ENCODE measurements at places on chromosomes 7 and 10.
A peak's percentile ranks its signal among the peaks of the same experiment; 100 is the strongest.

- no peak for DNase-seq
Observed at GRCh38 chr10:103780242-103781149, 74.9 kb downstream of the SH3PXD2A start.

GRCh38 chr7:92517631-92518030 is 10.7 kb downstream of the PEX1 start:
- DNase-seq = peak; percentile 22

DNA sequence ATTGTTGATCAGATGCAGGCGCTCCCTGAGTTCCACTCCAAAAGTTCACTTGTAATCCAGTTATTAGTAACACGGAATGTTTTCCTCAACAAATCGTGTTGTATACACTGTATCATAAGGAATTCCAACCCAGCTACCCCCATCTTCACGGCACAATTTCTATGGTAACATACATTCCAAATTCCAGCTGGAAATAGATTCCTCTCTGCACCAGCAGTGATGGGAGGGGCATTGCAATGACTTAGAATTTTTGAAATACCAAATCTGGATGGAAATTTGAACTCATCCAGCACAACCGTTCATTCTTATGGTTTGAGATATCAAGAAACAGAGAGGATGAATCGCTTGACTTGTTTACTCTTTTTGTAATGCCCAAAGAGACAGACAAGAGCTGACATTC is 38.9 kb upstream of the RHEB start:
- peak; percentile 76 for DNase-seq

GRCh38 chr10:85599081-85599480 is 767.5 kb downstream of the GRID1 start:
- no peak for DNase-seq

GRCh38 chr7:128785738-128786137 is 6.0 kb upstream of the CCDC136 start:
- no peak for DNase-seq

GRCh38 chr10:9342885-9343570 is 1288.5 kb downstream of the GATA3 start:
- DNase-seq = peak; percentile 60

DNA sequence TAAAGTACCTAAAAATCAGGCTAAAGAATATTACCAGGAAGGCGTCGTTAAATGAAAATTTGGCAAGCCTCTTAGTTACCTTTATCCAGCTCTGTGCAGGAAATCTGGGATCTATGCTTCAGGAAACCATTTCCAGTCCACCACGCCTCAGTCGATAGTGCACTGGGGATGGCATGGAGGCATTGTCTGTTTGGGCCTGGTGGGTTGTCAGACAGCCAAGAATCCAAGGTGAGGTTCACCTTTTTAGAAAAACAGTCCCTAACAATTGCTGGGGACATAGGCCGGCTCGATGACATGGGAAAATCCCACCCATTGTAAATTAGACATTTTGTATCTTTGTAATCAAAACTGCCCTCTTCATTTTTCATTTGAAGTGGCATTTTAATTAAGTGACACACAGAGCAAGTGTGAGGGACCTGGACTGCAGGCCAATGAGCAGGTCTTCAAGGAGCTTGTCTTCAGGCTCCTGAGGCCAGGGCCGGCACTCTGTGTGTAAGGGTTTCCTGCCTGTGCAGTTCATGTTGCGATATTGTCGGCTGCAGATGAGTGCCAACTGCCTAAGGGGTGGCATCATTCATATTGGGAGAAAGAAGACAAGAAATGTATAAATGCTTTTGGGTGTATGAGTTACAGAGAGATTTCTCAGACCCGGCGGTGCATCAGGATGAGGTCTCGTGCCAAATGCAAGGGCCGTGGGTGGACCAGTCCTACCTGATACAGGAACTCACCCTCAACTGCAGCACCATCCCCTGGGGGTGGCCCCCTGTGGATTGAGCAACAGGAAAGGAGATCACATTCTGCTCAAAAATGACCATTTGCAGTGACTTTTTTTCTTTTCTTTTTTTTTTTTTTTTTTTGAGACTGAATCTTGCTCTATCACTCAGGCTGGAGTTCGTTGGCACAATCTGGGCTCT is 80.8 kb downstream of the PTPRE start:
- no peak for DNase-seq

DNA sequence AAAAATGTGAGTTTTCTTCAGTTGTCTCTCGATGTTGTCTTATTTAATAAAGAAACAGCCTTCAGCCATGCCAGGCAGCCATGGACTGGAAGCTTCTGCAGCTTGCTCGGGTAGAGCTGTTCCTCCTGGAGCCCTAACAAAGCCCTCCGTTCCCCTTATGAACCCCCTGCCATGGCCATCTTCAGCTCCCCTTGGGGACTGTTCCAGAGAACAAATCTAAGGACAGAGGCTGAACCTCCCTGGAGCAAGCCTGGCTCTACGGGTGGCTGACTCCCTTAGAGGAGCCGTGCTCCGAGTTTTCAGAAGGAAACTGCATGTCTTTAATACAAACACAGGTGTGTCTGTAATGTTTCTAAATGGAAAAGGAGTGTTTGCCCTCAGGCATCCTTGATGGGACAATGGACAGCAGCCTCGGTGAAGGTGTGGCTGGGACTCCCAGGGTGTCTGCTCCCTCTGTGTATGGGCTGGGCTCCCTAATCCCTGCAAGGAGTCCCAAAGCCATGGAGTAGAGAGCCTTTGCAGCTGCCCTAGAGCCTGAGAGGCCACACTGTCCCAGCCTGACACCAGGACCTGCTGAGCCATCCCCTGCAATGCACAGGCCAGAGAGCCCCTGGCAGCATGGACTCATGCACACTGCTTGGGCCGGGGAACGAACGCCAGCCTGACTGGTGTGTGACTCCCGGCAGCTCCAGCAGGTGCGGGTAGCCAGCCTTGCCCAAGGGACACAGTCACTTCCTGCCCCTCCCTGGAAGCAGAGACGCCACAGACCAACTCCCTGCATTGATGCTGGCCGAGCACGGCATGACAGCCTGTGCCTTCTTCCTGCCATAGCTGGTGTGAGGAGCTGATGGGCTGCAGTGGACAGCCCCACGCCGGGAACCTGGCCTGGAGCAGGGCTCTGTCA is 381.8 kb downstream of the TCERG1L start:
- no peak for DNase-seq

GRCh38 chr10:60572511-60573194 is 183.0 kb upstream of the ANK3 start:
- peak; percentile 63 for DNase-seq

DNA sequence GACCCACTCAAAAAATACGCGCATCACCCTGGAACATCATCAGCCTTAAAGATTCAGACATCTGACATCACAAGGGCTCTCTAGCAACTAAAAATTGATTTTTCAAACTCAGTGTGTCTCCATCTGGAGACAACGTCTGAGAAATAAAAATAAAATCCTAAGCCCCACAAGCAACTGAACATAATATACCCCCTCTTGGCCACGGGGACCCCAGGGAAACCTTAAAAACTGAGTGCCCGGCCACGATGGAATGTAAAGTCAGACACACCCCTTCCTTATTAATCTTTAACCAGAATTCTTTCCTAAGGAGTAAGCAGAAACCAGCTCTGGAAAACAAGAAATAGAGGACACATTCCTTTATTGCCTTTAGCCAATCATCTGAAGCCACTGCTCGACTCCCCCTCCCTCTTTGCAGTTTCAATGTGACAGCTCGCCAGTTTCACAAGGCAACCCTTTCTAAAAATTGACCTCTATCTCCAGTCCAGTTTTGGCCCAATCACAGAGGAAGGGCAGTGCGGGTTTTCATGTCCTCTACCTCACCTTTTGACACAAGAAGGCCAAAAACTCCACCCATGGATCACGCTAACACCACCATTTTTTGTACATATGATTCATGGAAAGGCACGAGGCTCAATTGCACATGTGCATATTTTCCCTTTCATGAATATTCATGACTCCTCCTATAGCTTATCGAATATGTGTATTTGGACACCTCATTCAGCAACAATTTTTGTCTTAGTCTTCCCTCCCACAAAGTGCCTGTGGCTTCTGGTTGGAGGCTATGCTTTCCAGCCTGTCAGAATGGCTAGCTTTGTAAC is 24.2 kb downstream of the IFIT3 start:
- DNase-seq = peak; percentile 94

- DNase-seq = no peak
Observed at GRCh38 chr10:100781145-100781665, 35.8 kb downstream of the PAX2 start.

- no peak for DNase-seq
Observed at GRCh38 chr7:158488181-158488971, 99.2 kb downstream of the PTPRN2 start.

DNA sequence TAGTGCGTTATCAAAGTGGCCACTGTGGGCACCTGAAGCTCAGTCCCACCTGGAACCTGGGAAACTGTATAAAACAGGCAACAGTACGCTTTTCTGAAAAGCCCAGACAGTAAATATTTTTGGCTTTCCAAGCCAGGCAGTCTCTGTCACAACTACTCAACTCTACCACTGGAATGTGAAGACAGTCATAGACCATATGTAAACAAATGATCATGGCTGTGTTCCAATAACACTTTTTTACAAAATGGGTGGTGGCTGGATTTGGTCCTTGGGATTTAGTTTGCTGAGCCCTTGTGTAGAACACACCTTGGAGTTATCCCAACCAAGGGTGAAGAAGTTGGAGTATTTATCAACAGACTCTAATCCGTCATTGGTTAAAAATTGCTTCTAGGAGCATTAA is 259.9 kb downstream of the SKIDA1 start:
- peak; percentile 28 for DNase-seq

GRCh38 chr7:138223402-138223879 is 147.2 kb downstream of the AKR1D1 start:
- DNase-seq = no peak

DNA sequence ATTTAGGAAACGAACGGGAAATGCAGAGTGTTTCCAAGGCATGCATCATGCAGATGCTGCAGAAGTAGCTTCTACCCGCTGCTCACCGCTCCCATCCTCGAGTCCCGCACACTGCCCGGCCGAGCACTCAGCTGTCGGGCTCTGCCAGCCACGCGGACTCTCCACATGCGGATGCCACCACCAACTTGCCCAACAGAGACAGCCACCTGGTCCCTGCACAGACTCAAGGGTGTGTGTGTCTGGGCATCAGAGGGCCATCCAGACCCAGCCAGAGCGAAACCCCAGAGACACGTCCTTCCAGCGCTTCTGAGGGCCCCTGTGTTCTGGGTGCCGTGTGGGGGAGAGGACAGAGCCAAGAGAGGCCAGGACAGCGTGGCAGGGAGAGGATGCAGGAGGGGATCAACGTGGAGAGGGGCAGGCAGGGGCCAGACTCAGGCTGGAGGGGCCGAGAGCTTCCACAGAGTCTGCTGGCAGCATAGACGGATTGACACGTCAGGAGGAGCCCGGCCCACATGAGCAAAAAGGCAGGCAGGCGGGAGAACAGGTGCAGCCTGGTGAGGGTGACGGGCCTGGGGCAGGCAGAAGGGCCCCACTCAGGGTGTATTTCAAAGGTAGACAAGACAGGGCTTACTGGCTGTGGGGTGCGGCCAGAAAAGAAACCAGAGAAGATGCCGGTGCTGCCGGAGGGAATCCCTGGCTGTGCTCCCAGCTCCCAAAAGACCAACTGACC is 18.3 kb downstream of the GPER1 start:
- no peak for DNase-seq

DNA sequence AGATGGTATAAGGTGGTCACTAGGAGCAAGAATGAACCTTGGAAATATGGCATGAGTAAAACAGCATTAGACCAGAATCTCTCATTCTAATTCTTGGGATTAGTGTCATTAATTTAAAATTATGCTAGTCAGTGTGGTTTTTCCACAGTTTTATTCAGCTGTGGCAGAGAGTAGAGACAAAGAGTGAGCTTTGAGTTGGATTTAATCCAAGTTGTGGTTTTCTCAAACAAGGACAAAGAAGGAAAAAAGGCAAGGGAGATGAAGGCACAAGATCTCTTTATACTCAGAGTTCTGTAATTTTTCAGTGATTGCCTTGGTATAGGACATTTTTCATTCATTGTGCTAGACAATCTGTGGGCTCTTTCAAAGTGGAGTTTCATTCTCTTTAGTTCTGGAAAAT is 28.2 kb upstream of the AKAP9 start:
- DNase-seq = no peak

DNA sequence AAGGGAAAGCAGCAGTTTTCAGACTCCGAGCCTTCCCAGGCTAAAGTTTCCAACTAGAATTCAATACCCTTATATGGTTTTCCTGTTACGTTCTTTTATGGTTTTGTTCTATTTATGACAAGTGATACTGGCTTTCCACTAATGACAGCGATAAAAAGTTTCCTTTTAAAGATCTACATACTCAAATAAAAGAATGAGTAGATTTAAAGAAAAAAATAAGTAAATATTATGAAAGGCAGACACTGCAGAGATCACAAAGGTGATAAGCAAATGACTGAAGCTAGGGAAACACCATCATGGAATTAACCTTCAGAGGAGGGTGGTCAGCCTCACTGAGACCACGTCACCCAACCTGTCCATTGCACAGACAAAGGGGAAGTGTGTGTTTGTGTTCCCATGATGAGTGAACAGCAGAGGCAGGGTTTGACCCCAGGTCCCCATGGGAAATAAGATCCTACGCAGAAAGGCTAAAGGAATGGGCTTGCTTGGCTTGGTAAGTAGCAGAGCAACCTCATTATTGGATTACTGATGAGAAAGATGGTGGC is 4.0 kb downstream of the VSIR start:
- DNase-seq = peak; percentile 32

GRCh38 chr10:131868436-131868835 is 32.4 kb upstream of the PPP2R2D start:
- DNase-seq = no peak

DNA sequence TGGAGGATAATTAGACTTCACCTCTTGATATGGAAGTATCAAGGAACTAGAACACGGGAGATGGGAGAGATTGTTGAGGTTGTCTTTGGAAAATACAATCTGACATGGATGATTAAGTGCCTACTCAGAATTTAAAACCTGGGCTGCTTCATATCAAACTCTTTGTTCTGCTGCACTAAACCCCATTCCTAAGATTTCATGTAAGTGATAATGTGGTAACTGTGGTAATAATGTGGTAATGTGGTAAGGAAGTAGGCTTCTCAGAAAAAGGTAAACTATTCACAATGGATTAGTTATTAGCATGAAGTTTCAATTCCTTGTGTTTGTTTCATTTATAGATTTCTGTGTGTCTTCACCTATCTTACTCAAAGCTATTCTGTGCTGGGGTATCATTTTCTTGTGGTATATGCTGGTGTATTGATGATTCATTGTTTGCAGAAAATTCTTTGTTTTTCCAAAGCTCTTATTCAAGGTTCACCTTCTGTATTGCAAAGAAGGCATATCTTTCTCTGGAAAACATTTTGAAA is 129.9 kb upstream of the TAC1 start:
- DNase-seq = no peak

DNA sequence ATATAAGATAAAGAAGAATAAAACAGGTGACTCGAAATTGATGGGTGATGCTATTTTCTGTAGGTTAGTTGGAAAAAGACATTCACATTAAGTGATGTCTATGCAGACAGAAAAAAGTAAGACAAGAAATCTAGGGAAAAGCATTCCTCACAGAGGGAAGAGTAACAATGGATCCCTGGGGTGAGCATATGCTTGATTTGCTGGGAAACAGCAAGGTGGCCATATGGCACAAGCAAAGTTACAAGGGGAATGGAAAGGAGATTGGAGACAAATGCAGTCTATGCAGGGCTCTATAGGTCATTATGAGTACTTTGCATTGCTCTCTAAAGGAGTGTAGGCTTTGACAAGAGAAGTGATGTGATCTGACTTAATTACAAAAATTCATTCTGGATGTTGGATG is 90.9 kb upstream of the ZNF804B start:
- no peak for DNase-seq
